ENCODE measurements at places on chromosomes 7 and 10.

DNA sequence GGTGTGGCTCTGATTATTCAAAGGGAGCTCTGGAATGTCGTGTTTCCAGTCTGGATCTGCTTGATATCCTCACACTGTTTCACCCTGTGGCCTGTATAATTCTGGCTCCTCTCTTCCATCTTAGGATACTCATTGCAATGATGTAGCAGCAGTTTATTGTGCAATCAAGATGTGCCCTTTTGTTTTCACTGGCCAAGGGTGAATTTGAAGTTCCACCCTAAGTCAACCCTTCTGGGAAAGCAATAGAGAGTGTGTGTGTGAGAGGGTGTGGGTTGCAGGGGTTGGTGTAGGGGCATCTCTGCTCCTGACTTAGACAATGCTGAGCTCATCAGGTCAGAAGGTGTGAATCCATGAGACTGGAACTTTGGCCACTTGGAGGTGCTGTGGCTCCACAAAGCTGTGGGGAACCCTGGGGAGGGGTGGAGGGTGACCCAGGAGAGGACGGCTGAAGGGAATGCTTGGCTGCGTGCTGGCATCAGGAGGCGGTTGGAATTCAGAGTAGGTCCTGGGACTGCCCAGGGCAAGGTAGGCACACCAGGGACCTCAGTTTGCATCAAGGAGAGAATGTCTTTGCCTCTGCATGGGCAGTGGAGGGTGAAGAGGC is 118.0 kb upstream of the PRSS58 start:
- no peak for DNase-seq

DNA sequence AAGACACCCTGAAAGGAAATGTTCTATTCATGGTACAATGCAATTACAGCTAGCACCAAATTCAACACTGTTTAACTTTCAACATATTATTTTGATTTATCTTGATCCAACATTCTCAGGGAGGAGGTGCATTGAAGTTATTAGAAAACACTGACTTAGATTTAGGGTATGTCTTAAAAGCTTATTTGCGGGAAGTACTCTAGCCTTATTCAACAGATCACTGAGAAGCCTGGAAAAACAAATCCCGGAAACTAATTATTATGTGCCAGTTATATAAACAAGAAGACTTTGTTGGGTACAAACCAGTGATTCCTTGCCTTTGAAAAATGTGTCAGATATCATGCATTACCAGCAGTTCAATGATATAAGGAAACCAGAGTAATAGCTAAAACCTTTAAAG is 160.1 kb downstream of the CFTR start:
- DNase-seq = no peak

- no peak for DNase-seq
Measured at GRCh38 chr10:103931603-103932002, 13.6 kb upstream of the STN1 start.

DNA sequence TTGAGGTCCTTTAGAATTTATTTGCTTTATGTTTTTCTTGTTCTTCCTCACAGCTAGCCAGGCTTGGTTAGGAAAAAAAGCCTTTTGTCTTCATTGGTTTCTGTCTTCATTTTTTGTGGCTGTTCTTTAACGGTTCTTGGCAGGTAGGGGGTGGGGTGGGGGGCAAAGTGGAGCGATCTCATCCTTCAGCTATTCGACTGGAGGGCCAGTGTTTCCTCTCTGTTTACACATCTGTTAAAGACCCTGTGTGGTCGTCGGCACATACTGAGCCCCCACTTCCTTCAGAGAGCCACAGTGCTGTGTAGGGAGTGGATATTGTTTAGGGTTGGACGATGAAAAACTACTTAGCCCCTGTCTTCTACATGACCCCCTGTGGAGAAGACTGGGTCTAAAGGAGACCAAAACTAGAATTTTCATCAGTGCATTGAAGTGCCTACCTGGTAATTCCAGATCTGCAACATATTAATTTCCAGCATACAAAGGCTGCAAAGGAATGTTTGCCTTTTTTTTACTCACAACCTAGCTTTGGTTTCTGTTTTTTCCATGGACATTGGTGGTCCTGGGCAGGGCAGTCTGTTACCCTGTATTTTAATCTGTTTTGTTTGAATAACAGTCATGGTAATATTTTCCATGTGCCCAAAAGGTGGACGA is 29.0 kb downstream of the PRPF18 start:
- no peak for DNase-seq

DNA sequence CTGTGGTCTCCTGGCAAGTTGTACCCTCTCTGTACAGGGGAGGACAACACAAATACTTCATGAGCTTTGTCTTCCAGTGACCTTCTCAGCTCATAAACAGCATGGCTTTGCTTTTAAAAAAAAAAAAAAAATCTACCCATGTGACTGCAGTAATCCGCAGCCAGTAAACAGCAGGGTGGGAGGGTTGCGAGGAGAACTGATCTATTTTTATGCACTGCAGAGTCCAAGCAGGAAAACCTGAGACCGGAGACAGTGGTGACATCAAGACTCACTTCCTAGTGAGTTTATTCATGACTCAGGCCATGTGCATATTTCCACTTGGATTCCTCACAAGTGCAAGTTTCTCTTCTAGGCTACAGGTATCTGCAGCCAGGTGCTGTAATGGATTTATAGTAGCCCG is 127.9 kb downstream of the NRF1 start:
- DNase-seq = no peak

DNA sequence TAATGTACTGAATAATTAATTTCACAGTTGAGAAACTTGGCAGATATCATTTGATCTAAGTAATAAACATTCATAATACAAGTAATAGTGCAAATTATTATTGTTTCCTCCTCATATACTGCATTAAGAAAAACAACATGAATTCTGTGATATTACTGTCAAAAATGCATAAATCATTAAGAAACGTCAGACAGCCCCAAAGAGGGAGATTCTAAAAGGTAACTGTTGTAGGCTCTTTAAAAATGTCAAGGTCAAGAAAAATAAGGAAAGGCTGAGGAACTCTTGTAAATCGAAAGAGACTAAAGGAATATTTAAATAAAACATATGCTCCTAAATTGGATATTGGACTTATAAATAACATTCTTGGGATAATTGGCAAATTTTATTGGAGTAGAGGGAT is 67.9 kb downstream of the CABCOCO1 start:
- DNase-seq = no peak

DNA sequence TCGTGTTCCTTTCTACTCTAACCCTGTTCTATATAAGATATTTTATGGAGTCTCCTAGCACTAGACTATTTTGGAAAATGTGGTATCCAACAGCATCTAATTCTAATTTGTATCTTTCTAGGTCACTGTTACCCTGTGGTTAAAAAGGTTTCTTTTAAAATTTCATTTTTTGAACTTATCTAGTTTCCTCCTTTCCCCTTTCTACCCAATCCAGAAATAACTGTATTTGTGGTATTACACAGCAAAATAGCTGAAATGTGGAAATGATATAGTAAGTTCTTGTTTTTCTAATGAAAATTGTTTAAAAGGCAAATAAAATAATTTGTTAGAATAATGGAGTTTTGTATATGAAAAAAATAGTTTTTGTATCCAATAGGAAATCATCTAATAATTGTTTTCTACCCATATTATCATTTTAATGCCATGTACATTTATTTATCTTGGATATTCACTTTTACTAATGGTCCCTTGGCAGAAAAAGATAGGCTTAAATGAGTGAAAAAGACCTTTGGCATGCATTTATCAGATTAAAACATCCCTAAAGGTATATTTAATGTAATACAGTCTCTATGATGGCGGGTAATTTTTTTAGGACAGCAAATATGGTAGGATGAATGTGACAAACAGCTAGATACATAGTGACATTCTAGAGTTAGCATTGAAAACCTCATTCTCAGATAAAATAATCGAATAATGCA is 175.5 kb upstream of the PLXDC2 start:
- no peak for DNase-seq

GRCh38 chr7:73900286-73900685 is 39.3 kb downstream of the TMEM270 start:
- no peak for DNase-seq

DNA sequence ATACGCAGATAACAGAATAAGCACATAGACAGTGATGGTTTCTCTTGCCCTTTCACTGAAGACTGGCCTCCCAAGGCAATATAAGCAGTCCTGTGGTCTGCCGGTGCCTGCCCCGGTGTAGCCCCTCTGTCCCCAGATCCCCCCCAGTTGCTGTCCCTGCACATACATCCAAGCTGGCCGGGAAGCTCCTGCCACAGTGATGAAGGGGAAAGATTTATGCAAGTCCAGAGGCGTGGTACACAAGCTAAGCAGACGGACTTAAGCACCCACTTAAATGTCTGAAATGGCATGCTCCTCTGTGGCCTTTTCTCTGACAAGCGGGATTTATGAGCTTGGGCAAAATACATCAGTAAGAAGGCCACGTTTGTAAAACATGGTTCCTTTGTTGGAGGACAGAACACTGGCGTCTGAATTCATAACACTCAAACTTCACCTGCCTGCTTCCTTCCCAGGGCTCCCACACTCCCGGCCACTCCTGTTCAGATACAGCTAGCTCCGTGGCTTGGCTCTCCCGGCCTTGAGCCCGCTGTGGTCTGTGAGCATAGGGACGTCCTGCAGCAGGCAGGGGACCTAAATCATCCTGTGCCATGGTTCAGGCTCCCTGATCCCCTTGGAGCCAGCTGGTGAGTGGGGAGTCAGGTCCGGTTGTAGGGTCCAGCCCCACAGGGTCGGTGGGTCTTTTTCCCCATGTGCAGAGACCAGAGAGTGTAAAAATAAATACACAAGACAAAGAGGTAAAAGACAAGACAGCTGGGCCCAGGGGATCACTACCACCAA is 61.7 kb upstream of the PPP2R2D start:
- no peak for DNase-seq

- DNase-seq = no peak
Measured at GRCh38 chr10:130481936-130482335, 345.7 kb downstream of the GLRX3 start.

- no peak for DNase-seq
Measured at GRCh38 chr7:16130111-16131110, 290.9 kb downstream of the CRPPA start.

DNA sequence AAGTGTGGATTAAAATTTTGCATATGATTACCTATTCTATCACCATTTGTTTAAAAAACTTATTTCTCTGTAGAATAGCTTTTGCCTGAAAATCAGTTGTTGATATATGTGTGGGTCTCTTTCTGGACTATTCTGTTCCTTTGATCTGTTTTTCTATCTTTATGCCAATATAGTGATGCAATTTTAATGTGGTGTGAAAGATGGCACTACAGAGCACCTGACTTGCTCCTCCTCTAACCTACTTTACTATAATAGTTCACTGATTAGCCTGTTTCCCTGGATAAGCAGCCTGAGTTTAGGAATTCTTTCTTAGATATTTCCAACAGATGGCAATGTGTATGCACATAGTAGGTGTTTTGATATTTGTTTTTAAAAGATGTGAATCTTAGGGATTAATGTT is 294.5 kb downstream of the AUTS2 start:
- no peak for DNase-seq

DNA sequence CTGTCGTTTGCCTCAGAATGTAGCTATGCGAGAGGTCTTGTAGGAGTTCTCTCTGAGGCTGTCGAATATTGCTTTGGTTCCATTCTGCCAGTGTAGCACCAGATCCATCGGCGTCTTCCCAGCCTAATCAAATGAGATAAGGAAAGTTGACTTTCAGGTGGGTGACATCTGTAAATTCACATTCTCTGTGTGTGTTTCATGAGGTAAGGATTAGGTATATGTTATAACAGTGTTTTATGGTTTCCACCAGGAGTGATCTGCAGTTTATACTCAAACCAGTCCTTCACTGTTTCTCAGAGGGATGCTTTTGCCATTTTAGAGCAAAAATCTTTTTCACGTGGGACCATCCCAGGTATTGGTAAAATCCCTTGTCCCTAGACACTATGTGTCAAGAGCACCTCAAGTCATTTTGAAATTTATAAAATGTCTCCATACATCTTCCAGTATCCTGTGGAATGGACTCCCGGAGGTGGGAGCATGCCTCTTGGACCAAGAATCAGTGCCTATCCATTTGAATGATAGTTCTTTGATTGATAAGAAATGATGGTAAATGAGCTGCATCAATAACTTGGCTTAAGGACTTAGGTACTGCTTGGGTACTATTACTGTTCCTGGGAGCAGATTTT is 7.9 kb downstream of the ANKRD1 start:
- no peak for DNase-seq

DNA sequence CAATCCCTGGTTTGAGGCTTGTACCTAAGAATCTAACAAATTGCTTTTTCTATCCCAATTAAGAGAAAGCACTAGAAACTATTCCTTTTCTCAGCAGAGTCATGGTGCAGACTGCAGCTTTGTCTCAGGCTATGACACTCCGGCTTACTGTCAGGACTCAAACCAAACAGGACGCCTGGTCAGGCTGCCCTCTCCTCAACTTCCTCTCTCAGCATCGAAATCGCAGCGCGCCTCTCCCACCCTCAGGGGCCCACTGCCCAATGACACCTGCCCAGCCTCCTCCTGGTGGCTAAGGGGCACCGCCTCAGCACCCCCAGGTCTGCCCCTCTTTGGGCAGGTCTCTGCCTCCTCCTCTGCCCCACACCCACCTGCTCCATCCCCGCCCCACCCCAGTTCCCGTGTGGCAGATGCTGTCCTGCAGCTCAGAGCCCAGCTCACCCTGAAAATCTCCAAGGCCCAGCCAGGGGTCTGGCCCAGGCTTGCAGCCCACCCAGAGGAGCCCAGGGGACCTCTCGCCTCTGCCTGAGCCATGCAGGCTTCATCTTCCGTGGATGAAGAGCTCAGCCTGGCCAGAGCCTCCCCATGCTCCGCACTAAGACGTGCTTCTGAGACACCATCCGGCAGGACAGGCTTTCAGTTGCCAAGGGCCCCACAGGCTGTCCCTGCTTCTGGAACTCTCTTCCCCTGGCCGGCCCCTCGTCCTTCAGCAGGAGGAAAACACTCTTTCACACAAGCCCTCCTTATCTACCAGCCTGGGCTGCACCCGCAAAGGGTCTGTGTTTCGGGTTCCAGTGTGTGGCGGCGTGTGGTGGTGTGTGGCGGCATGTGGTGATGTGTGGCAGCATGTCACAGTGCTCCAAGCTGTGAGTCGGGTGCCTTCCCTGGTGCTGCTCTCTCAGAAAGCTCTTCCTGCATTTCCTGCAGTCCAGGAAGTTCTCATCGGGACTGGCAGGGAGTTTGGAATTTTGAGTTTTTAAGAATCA is 16.4 kb upstream of the PTPRN2 start:
- DNase-seq = no peak

- DNase-seq = no peak
Measured at GRCh38 chr7:54687462-54688212, 71.4 kb downstream of the SEC61G start.

DNA sequence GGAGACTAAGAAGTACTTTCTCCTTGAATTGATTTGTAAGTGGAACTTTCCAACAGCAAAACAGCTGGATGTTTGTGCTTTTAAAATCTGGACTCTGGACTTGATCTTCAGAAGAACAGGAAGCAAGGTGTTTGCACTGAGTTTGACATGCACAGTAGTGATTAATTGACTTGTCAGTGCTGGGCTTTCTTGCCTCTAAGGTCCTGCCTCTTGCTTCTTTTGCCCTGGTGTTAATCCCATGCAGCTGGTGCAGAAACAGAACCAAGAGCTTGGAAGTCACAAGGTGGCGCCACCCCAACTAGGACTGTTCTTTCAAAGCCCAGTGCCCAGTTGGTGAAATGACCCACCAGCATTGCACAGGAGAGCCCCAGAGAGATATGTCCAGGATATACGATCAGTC is 66.8 kb upstream of the SEPHS1 start:
- DNase-seq = no peak

Data from hippocampal formation (tissue), 2 donors.